ENCODE measurements at places on chromosomes 2 and 18.

GRCh38 chr2:1632510-1632909 is 111.8 kb downstream of the PXDN start:
- DNase-seq = no peak

GRCh38 chr2:127570282-127571250 is 35.1 kb downstream of the MYO7B start:
- DNase-seq = no peak

- no peak for DNase-seq
Observed at GRCh38 chr2:65366595-65367125, 65.7 kb downstream of the SPRED2 start.

GRCh38 chr2:240956935-240957655 is 41.3 kb upstream of the SNED1 start:
- DNase-seq = no peak

- DNase-seq = no peak
Observed at GRCh38 chr2:161223139-161223732, 63.0 kb downstream of the TANK start.

DNA sequence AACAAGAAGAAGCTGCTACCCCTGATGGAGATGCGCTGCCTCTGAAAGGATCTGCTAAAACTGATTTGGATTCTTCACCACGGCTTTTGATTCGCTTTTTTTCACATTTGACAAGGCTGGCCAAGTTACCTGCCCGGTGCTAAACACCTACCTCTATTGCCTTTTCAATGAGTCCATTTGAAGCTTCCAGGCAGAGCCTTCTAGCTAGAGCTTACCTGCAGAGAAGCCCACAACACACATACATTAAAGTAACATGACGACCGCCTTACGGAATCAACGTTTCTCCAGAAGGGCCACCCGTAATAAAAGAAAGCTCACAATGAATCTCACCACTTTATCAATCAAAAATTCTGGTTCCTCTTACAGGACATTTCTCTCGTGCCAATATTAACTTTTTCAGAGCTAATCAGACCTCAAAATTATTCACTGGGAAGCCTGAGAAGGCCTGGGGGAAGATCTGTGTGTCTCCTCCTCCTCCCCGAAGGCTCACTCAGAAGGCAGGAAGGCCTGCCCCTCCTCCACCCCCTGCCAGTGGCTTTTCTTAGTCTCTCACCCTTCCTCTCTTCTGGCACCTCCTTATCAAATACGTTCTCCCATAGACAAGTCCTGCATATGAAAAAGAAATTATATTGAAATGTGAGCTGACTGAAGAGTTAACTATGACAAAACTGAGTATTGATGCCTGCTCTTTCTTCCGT is 171.0 kb downstream of the DNER start:
- DNase-seq = no peak

- no peak for DNase-seq
Observed at GRCh38 chr2:20931346-20931745, 108.4 kb upstream of the LDAH start.

DNA sequence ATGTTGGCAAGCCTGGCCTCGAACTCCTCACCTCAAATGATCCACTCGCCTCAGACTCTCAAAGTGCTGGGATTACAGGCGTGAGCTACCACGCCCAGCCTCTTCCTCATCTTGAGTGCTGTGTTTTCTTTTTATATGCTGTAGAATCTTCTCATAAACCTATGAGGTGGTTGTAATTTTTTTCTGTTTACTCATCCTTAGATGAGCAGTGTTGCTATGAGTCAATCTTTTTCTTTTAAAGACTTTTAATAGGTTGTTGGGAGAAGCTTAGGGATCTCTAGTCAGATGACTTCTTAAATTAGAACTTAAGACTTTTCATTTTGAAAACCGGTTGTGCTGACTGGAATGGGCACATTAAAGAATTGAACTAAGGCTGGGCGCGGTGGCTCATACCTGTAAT is 8.7 kb upstream of the AAK1 start:
- no peak for DNase-seq

DNA sequence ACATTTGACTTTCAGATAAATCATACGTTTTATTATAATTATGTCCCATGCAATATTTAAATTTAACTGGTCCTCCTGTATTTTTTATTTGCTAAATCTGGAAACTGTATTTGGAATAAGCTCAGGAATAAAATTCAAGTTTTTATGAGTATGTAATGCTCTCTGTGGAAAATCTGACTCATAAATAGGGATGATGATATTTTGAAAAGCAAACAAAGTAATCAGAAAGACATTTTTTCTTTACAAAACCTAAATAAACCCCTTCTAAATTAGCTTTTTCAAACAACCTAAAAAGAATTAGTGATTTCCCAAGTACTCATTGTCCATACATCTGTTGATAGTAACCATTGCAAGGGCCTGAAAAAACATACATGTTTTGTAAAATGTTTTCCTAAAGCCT is 41.1 kb downstream of the ASB1 start:
- no peak for DNase-seq

DNA sequence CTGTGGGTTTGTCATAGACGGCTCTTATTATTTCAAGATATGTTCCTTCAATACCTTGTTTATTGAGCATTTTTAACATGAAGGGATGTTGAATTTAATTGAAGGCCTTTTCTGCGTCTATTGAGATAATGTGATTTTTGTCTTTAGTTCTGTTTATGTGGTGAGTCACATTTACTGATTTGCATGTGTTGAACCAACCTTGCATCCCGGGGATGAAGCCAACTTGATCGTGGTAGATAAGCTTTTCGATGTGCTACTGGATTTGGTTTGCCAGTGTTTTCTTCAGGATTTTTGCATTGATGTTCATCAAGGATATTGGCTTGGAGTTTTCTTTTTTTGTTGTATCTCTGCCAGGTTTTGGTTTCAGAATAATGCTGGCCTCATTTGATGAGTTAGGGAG is 60.5 kb downstream of the GTF3C3 start:
- DNase-seq = no peak

DNA sequence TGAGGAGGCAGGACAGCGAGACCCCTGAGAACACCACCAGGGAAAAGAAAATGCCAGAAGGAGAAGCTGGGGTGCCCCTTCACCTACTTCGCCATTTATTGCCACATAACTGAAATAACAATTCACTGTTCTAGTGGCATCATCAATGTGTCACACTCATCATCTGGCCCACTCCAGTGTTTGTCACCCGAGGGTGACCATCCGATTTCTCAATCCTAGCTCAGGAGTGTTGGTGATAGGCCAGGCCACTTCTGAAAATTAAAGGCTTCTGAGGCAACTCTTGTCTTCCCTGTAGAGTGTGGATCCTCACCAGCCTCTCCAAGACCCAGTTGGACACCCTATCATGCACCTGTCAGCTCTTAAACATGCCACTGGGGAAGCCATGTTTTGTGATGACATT is 62.9 kb upstream of the BZW1 start:
- no peak for DNase-seq

- DNase-seq = no peak
Observed at GRCh38 chr2:200741468-200742202, 70.1 kb upstream of the BZW1 start.
